ENCODE measurements at places on chromosomes 13 and 19.

DNA sequence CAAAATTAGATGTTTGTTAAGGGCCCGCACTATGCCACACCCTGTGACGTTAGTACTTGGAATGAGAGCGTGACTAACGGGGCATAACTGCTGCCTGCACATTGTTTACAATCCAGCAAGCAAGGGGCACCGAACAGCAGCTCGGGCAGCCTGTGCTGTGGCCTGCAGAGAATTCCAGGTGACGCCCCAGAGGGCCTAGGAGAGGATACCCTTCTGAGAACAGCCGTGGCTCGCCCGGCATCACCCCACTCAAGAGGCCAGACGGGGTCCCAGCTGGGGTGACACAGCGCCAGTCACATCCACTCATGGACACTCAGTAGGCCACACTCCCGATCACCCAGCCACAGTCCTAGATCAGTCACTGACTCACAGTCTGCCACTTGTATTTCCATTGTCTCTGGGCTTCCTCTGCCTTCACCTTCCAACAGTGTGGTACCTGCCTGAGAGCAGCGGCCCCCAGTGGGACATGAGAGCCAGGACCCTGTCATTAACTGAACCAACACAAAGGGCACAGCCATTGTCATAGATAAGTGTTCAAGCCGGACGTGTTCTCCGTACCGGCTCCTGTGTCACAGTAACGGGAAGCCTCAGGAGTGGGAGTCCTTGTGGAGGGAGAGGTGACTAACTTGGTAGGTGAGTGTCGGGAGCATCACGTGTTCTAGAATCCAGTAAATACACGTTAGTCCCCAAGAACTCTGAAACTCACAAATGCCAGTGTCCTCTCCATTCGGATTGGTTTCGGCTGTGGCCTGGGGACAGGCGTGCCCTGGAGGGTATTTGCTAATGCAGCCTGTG lies 7.5 kb downstream of the ZNF331 start:
- DNase-seq = no peak

- no peak for DNase-seq
Measured at GRCh38 chr13:39306639-39307589, 268.7 kb downstream of the NHLRC3 start.

GRCh38 chr13:22594041-22594440 lies 586.7 kb upstream of the SGCG start:
- DNase-seq = no peak

GRCh38 chr13:44765001-44765471 lies 188.9 kb upstream of the TSC22D1 start:
- DNase-seq = no peak

GRCh38 chr13:79511611-79512010 lies 30.7 kb downstream of the NDFIP2 start:
- no peak for DNase-seq

GRCh38 chr13:20519875-20520274 lies 5.8 kb downstream of the CRYL1 start:
- peak; percentile 54 for DNase-seq

- no peak for DNase-seq
Measured at GRCh38 chr13:27088619-27089018, 83.0 kb downstream of the USP12 start.

- DNase-seq = no peak
Measured at GRCh38 chr19:17328517-17329365, 5.9 kb downstream of the ANO8 start.

DNA sequence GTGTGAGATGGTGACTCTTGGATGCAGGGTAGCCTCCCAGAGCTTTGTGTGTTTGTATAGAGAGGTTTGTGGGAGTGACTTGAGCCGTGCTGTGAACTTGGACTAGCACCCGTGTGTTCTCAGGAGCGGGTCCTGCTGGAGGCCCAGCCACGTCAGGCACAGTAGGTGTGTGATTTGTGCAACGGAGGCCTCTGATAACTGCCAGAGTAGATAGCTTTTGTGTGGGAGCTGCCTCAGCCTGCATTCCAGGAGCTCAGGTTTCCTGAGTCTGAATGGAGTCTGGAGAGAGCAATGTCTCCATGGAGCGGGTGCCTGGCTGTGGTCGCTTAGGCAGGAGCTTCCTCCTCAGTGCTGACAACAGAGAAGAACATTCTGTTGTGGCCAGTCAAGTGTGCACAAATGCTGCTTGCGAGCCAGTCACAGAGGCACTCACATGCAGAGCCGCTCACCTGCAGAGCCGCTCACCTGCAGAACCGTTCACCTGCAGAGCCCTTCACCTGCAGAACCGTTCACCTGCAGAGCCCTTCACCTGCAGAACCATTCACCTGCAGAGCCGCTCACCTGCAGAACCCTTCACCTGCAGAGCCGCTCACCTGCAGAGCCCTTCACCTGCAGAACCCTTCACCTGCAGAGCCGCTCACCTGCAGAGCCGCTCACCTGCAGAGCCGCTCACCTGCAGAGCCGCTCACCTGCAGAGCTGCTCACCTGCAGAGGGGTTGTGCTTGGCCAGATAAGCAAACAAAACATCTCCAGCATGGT lies 32.6 kb downstream of the TFDP1 start:
- DNase-seq = no peak

DNA sequence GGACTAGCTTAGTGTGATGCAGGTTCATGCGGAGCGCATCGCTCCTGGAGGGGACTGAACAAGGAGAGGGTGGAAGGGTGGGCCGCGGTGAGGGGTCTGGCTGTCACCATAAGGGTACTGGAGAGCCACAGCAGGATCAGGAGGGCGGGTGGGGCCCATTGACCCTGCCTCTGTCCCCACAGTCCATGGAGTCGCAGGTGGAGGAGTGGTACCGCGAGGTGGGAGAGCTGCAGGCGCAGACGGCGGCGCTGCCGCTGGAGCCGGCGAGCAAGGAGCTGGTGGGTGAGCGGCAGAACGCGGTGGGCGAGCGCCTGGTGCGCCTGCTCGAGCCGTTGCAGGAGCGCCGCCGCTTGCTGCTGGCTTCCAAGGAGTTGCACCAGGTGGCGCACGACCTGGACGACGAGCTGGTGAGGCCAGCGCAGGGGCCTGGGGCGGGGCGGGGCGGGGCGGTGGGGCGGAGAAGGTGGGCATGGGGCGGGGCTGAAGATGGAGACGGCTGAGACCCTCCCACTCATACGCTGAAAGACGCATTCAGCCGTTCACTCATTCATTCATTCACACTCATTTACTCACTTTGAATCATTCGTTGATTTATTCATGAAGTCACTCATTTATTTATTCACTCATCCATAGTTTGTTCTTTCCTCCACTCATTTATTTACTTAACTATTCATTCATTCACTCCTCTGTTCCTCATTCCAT lies 27.5 kb upstream of the SHKBP1 start:
- DNase-seq = no peak

DNA sequence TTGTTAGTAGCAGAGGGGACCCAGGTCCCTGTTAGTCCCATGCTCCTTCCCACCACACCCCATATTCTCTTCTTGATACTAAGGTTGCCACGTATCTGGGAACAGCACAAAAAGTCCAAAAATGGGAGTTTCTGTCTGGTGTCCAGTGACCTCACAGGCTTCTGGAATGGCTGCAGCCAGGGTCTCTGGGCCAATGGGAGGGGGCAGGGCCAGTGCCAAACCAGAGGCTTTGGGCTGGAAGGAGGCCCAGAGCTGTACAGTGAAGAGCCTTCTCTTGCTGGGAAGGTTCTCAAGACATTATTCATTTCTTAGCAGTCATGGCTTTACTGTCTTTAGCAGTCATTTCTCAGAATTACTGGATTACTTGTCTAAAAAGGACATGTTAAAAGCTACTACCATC lies 119.2 kb downstream of the FRY start:
- no peak for DNase-seq

DNA sequence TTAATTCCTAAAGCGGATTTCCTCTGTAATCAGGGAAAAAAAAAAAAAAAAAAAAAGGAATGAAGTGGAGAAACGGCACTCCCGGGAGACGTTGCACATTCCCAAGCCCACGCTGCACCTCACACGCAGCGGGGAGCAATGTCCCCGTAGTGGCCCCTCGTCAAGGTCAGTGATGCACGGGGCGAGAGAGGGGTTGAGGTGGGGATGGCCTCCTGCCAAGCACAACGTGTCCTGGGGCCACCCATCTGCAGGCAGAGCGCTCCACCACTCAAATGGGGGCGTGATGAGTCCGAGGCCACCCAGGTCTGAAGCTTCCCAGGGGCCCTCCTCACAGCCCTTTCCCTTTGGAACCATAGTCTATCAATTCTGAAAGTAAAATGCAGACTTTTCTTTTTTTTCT lies 15.1 kb downstream of the PLK5 start:
- DNase-seq = no peak

- no peak for DNase-seq
Measured at GRCh38 chr19:50377051-50377461, 799 bp downstream of the NR1H2 start.

- DNase-seq = peak; percentile 81
Measured at GRCh38 chr19:42468273-42468796, 25.6 kb upstream of the CXCL17 start.

GRCh38 chr19:7013678-7014077 lies 7.6 kb downstream of the MBD3L2B start:
- DNase-seq = no peak

GRCh38 chr13:94389604-94390351 lies 89.7 kb downstream of the DCT start:
- DNase-seq = peak; percentile 10

GRCh38 chr13:90375851-90376250 lies 971.6 kb upstream of the MIR17HG start:
- no peak for DNase-seq
